ENCODE measurements at places on chromosomes 16 and 17.

DNA sequence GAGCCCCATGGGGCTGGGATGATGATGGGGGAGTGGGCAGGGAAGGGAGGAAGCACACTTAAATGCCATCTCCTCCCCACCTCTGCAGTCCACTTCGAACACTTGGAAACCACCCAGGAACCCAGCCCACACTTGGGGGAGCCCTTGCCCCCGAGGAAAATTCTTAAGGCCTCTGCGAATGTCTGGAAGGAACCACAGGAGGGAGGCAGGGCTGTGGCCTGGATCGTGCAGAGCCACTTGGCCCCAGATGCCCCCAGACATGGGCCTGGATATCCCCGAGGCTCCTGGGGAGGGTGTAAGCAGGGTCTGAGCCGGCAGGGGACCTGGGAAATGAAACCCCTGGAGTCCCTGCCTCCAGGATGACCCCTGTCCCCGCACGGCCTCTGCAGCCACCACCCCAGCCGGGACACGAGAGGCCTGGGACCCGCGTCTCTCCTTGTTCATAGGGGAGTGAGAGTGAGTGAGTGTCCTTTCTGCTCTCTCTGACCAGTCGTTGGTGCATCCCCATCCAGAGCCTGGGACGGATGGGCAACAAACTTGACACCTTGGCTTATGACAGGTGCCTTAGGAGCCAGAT is 11.8 kb upstream of the MTSS2 start:
- DNase-seq: no peak

DNA sequence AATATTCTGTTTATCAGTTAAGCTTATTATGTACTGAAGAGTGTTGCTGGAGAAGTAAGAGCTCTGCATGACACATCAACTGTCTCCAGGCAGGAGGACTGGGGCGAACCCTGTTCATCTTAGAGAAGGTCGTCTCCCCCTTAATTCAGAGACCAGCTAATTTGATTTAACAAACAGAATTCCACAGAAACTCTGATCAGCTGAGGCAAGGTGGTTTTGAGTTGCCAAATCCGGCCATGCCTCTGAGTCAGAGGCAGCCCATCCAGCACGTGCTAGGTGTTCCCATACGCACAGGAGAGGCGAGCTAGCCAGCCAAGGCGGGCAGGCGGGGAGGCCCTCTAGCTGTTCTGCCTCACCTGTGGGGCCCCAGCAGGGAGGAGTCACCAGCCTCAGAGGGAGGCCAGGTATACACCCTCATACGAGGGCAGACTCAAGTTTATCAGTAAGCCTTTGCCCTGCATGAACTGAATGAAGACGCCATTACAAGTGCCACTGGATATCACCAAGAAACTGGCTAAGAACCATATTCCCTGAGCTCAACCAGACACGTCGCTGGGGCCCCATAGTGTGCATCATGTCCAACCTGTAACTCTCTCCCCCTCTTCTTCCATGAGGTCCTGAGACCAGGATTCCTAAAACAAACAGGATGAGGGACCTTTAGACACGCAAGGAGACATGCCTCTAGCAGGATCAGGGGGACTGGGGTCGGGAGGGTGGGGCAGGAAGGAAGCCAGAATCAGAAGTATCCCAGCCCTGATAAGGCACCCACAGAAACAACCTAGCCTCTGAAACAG is 25.7 kb downstream of the STAT5A start:
- DNase-seq: no peak

DNA sequence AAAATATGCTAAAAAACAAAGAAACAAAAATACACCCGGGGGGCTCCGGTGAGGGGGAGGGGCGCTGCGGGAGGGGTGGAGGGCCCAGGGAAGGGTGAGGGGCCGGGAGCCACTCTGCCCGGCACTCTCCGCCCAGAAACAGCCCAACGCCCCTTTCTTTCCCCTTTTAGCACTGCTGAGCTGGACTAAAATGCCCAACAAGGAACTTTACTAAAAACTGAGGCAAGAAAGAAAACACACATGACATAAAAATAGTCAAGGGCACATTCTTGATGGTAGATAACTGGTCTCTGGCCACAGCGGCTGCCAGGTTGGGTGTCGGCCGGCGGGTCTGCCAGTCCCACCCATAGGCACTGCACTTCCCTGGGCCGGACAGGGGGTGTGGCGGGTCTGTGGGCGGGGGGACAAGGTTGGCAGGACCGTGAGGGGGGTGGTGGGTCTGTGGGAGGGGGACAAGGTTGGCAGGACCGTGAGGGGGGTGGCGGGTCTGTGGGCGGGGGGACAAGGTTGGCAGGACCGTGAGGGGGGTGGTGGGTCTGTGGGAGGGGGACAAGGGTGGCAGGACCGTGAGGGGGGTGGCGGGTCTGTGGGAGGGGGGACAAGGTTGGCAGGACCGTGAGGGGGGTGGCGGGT is 20.9 kb downstream of the METRNL start:
- no peak for DNase-seq

GRCh38 chr16:11851294-11852091 is at the start of gene RSL1D1:
TSS of gene RSL1D1 (minus strand) at chr16:11851542. CDS start at chr16:11851512, 30 bp downstream.
- DNase-seq: peak; percentile 81

GRCh38 chr17:7650509-7651096 is at the start of gene ATP1B2:
TSS of gene ATP1B2 (plus strand) at chr17:7650926. CDS start at chr17:7651519, 593 bp downstream.
- peak; percentile 21 for DNase-seq

DNA sequence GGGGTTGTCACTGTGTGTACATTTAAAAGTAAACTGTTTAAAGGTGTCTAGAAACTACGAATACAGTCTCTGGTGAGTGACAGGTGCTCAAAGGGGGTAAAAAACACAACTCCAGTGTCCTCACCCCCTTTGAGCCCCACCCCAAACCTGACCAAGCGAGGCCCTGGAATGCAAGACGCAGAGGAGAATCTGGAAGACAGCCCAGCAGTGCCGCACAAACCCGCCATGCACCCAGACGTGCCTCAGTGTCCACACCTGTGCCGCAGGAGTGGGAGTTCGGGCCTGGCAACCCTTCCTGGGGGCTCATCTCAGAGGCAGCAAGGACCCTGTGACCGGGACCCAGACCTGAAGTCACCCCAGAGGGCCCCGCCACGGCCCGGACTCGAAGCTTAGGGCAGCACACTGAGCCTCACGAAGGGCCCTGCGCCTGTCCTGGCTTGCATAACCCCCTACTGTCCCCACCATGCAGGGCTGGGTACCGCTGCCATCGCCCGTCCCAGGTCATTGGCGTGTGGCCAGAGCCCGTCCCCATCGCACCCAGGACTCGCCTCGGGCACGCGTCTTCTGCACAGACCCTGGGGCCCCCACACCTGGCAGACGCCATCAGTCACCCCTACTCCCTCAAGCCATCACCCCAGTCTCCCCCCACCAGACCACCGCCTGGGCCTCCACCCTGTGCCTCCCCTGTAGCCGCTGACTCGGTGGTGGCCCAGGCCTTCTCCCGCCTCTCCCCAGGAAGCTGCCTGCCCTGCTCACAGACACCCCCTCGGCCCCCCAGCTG is 33.0 kb upstream of the ZC3H18 start:
- DNase-seq: no peak

DNA sequence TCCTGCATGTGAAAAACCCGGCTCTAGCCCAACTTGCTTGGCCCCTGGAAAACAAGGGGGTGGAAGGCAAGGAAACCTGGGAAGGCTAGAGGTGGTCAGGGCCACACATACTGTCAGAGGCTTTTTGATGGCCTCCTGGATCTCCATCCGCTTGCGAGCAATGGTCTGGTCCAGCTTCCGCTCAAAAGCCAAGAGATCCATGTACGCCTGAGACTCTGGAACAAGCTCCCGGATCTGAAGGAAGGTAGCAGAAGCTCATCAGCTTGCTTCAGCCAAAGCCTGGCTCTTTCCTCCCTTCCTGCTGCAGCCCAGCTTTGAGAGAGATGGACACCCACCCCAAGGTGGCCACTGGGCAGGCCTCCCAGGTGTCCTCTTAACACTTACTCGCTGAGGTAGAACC is 5.7 kb downstream of the SMARCD2 start:
- DNase-seq: no peak

- no peak for DNase-seq
Measured at GRCh38 chr16:88019821-88020515, 68.7 kb downstream of the BANP start.

DNA sequence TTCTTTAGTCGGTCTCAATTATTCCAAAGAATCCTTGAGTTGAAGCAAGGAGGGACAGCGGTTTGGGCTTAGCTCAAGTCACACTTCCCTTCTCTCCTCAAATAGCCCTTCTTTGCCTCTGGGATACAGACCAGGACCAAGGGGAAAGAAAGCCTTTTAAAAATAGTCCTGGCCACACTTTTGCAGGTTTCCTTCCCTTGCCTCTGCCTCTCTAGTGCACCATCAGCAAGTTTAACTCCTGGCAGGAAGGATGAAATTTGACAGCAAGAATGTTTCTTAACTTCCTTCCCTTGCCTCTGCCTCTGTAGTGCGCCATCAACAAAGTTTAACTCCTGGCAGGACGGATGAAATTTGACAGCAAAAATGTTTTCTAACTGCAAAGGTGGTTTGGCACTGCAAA is 7.2 kb upstream of the G6PC1 start:
- no peak for DNase-seq

- DNase-seq: no peak
Measured at GRCh38 chr16:24983561-24983960, 31.6 kb downstream of the ARHGAP17 start.

DNA sequence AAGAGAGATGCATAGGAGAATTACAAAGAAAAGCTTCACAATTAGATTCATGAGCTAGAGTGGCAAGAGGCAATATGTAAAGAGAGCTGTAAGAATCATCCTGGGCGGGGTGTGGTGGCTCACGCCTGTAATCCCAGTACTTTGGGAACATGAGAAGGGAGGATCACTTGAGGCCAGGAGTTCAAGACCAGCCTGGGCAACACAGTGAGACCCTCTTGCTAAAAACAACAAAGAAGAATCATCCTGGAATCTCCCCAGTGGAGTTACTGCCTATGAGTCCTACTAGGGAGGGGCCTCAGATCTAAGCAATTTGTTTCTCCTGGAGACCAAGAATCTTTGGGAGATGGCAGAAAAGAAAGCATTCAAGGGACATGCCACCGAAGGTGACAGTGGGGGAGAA is 119.1 kb downstream of the HIC1 start:
- DNase-seq: no peak

GRCh38 chr17:17681744-17682292 is 560 bp downstream of the RAI1 start:
- DNase-seq: peak; percentile 29

- DNase-seq: no peak
Measured at GRCh38 chr17:9472094-9472493, 103.5 kb downstream of the STX8 start.

DNA sequence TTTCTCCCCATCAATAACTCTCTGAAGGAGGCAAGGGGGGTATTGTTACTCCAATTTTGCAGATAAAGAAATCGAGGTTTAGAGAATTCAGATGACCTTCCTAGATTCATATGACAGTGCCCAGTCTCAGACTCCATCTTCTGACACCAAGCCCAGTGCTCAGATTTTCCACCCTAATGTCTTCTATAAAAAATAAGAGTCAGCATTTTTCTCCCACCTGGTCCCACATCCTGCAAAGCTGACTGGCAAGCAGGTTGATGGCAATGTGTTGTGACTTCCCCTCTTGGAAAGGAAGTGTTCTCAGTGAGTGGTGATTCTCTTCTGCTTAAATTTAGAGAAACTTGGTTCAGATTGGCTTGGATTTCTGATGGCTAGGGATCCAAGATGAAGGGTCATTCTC is 129.4 kb downstream of the SOX9 start:
- DNase-seq: no peak

GRCh38 chr16:85136213-85136701 is 24.0 kb upstream of the CIBAR2 start:
- DNase-seq: no peak

- peak; percentile 93 for DNase-seq
Measured at GRCh38 chr17:44210342-44211192, 8.9 kb downstream of the UBTF start.

GRCh38 chr16:11139326-11140097 is 116.5 kb downstream of the SOCS1 start:
- DNase-seq: no peak

- peak; percentile 11 for DNase-seq
Measured at GRCh38 chr17:17613708-17614114, 22.2 kb upstream of the PEMT start.

GRCh38 chr17:44568945-44569858 is 11.9 kb downstream of the FZD2 start:
- no peak for DNase-seq

GRCh38 chr17:55735731-55736405 is 13.2 kb upstream of the TMEM100 start:
- no peak for DNase-seq

GRCh38 chr17:67759355-67760171 is 41.8 kb downstream of the NOL11 start:
- no peak for DNase-seq

- DNase-seq: no peak
Measured at GRCh38 chr17:608511-609231, 106.0 kb downstream of the VPS53 start.

- no peak for DNase-seq
Measured at GRCh38 chr17:40015005-40015997, at the start of gene CSF3. TSS of gene CSF3 (plus strand) at chr17:40015440. CDS start at chr17:40015475, 35 bp downstream.

DNA sequence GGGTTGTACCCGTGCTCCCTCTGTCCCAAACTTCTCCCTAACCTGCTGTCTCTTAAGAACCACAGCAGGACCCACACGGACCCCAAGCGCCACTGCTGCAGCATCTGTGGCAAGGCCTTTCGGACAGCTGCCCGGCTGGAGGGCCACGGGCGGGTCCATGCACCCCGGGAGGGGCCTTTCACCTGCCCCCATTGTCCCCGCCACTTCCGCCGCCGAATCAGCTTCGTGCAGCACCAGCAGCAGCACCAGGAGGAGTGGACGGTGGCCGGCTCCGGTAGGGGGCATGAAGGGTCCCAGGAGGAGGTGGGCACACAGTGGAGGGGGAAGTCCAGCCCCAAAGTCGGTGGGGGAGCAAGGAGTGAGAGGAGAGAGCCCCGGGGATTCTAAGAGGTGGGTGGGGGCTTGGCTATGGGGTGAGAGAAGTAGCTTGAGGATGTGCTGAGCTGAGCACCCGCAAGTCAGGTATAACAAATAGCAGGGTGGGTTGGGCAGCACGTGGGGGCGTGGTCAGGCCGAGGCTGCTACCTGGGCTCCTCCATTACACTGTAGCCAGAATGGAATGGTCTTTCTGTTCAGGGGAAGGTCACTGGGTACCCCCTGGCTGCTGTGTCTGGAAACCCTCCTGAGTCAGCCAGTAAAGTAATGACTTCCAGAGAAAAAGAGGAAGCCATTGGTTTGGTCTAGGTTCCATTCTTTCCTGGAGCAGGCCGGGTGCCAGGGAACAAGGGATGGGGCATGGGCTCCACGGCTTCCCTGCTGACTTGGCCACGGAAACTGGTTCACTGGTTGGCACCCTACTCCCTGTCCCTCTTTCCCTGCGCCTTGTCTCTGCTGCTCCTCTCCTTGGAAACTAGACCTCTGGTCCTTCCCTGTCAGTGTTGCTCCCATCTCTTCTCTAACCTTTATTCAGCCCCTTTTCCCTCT is 7.1 kb downstream of the PRSS53 start:
- DNase-seq: no peak

- DNase-seq: no peak
Measured at GRCh38 chr16:79054211-79054984, 546.1 kb downstream of the MAF start.
